ENCODE measurements at places on chromosomes 1 and 21.
A peak's percentile ranks its signal among the peaks of the same experiment; 100 is the strongest.

DNA sequence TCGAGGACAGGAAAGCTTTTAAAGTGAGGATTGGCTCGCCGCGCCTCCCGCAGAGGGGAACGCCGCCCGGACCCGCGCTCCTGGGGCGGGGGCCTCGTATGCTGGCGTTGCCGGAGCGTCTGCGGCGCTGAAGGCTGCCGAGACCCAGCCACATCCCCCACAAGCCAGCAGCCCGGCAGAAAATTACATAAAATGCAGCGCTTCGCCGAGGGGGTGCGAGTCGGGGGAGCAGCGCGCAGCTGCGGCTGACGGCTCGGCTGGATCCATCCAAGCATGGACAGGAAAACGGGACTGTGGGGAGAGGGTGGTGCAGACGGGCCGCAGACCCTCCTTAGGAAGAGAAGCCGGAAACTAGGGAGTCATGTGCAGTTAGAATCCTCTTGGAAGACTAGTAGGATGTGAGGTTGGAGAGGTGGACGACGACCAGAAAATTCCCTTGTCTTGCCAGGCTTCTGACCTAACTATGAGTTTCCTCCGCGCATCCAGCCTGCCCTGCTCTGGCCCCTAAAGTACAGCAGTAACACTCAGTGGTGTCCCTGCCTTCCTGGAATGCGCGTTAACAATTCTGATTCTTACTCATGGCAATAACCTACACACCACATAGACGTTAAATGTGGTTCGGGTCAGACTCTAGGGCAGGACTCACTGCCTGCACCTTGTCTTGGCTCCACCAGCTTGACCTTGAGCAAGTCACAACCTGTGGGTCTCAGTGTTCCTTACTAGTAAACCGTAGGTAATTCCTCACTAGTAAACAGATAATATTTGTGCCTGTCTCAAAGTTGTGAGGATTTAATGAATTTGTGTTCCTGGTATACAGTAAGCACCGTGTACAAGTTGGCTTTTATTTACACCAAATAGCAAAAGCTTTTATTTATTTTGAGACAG lies 953 bp upstream of the BRWD1 start:
- peak; percentile 42 for DNase-seq

- no peak for DNase-seq
Observed at GRCh38 chr1:230994860-230995259, 16.0 kb downstream of the ARV1 start.

GRCh38 chr1:197675583-197676208 lies 99.6 kb downstream of the DENND1B start:
- no peak for DNase-seq

- DNase-seq = peak; percentile 64
Observed at GRCh38 chr1:221435504-221435904, 306.4 kb downstream of the DUSP10 start.

DNA sequence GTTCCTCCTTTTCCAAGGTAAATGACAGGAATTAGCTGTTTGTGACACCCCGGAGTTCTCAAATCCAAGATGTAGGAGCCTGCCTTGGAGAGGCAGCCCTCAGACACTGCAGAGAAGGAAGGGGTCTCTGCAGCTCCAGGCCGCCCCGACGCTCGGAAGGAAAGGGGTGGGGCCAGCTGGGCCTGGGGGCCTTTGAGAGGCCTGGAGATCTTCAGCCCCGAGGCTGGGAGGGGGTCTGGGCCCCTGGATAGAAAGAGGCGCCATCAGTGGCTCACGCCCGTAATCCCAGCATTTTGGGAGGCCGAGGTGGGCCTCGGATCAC lies 1.1 kb upstream of the TNFRSF18 start:
- no peak for DNase-seq

DNA sequence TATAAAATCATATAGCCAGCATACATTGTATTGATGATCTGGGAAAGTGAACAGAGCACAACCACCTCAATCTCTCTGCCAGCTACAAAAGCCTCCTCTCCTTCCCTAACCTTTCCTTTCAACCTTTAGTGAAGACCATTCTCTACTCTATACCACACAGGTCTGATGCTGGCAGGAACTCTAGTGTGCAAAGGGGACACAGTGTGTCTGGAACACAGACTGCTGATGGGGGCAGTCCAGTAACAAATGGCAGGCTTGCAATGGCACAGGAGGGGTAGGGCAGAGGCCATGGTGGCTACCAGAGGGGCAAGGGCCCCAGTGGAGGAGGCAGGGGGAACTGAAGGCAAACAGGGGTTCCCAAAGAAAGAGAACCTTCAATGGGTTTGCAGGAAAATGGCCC lies 37.0 kb downstream of the CEP170 start:
- no peak for DNase-seq

DNA sequence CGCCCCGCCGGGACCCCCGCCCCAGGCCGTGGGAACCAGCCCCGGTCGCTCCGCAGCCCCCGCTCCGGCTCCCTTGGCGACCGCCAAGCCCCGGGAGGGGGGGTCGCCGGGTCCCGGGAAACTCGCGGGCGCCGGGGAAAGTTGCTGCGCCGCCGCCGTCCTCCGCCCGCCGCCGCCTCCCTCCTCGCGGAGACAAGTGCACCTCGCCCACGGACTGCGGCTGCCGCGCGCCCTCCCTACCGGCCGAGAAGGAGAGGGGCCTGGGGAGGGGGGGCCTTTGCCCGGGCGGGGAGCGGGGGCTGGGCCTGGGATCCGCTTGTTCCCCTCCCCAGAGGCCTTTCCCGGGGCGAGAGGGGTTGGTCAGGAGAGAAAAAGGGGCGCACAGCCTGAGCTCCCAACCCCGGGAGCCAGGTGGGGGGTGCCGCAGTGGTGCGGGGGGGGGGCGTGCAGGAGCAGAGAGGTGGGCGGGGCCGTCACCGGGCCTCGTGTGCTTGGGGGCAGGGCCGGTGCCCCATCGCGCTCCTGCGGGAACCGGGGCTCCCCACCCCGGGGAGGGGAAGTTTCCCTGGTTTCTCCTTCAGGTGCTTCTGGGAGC lies 592 bp downstream of the AGRN start:
- DNase-seq = no peak

- peak; percentile 11 for DNase-seq
Observed at GRCh38 chr1:169746550-169746949, 12.7 kb upstream of the SELE start.

DNA sequence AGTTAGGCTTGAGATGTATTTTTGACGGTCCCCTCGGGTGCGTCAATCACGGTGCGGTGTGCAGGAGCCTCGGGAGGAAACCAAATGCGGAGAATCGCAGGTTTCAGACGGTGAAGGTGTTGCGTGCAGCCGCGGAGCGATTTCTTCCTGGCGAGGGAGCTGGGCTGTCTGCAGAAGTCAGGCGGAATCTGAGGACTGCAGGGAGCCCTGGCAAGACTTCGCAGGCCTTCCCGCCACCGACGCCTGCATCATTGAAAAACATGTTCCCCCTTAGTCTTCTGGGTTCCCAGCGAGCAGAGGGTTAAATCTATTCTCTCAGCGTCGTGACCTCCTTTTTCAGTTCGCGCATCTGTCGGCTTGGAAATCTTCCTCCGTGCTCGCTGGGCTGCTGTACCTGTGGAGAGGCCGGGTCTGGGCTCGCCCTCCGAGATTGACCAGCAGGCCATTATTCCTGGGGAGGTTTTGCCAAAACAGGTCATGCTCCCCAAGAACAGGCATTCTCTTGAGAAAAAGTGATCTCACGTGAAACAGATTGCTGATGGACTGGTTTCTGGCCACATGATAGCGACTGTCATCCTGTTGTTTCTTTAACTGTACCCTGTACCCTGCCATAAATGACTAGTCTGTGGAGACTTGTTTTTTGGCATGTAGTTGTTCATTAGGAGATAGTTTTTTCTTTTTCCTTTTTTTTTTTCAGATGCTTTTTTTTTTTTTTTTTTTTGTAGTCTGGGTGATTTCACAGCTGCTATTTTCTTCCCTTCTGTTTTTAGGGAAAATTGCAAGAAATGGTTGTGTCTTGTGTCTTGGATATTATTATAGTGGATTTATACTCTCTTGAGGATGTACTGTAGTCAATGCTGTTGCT lies 894 bp downstream of the EPB41 start:
- DNase-seq = no peak

DNA sequence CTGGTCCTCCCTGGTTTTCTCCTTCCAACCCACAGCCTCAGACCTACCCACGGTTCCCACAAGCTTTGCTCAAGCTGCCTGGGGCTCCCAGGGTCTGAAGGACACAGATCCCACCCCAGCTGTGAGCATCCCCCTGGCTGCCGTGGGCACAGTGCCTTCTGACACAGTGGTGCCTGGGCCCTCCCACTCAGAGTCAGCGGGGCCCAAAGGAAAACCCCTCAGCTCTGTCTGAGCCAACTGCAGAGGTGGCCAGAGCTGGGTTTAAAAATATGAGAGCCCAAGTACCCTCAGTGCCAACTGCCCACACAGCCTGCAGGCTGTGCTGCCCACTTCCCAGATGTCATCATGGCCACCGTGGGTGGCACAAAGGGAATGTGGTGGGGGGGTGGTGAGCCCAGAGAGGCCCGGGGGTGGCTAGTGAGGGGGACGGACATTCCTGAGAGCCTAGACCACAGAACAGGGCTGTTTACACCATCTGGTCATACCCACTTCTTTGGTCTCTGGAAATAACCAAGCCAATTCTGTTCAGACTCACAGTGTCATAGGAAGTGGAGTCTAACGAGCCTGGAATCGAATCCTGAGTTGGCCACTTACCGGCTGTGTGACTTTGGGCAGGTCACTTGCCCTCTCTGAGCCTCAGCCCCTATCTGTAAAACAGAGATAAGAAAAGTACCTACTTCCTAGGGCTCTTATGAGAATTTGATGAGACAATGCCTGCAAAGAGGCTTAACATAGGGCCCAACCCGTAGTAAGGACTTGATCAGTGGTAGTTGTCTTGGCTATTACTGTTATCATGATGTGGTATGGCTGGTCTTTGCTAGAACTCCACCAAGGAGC lies 85.5 kb downstream of the CAMK2N1 start:
- DNase-seq = no peak

GRCh38 chr1:204003536-204003935 lies 69.4 kb upstream of the SOX13 start:
- no peak for DNase-seq

GRCh38 chr21:35780983-35781382 lies 279.3 kb downstream of the SETD4 start:
- DNase-seq = no peak

DNA sequence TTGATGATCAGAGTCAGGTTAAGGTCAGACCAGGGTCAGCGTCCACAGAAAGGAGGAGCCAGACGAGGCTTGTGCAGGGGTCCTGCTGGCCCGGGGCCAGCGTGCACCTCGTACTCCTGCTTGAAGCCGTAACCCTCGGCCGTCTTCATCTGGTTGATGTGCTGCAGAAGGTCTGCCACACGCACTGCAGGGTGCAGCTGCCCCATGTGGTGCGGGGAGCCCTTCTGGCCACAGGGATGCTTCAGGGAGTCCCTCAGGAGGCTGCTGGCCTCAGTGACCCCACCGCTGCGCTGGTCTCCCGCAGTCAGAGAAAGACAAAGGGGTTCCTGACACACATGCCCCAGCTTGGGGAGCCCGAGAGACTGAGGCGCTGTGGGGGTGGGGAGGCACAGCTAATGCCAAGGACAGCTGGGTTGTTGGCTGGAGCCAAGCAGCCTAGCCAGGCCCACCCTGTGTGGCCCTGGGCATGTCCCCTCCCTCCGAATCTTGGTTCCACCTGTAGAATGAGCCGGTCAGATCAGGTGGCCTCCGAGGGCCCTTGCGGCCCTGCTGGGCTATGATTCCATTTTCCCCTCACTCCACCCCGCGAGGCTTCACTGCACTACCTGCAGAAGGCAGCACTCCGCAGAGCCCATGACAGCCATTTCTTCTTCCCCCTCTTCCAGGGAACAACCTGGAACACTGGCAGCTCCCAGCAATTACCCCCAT lies 251.9 kb downstream of the PTPRU start:
- DNase-seq = no peak
